GM04503 (cell line): ENCODE measurements at places on chromosomes 2 and 18.

GRCh38 chr2:190802626-190803209 lies 77.9 kb upstream of the GLS start:
- no peak for DNase-seq

- DNase-seq, result no peak
Observed at GRCh38 chr2:100589527-100589926, 26.7 kb downstream of the PDCL3 start.

DNA sequence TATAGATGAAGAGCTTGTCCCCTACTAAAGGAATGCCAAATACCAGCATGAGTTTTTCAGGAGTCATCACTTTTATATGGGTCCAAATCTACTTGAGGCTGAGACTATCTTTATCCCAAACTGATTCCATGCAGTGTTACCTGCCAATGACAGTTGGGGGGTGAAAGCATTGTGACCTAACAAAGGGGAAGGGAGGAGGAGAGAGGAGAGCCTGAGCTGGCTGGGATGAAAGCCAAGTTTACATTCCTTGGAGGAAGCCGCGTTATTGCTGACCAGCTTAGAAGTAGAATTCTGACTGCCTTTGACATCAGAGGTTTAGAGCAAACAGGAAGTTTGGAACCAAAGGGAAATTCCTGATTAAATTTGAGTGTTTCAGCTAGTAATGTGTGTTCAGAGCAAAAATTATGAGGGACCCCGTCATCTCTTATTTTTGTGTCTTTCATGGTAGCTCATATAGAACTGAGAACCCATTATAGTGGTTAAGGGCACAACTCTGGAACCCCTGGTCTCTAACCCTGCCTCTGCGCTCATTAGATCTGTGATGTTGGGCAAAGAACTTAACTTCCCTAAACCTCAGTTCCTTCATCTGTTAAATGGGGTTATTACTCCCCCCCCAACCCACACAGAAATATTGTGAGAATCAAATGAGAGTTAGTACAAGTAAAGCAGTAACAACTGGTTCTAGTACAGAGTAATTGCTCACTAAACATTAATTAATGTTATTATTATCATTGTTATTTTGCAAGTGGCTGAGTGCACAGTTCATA lies 199.3 kb upstream of the EPAS1 start:
- DNase-seq, result peak; percentile 94

GRCh38 chr18:64710105-64710861 lies 561.4 kb upstream of the LINC00305 start:
- DNase-seq, result no peak

GRCh38 chr2:13919981-13920382 lies 712.5 kb upstream of the LRATD1 start:
- DNase-seq, result peak; percentile 15

DNA sequence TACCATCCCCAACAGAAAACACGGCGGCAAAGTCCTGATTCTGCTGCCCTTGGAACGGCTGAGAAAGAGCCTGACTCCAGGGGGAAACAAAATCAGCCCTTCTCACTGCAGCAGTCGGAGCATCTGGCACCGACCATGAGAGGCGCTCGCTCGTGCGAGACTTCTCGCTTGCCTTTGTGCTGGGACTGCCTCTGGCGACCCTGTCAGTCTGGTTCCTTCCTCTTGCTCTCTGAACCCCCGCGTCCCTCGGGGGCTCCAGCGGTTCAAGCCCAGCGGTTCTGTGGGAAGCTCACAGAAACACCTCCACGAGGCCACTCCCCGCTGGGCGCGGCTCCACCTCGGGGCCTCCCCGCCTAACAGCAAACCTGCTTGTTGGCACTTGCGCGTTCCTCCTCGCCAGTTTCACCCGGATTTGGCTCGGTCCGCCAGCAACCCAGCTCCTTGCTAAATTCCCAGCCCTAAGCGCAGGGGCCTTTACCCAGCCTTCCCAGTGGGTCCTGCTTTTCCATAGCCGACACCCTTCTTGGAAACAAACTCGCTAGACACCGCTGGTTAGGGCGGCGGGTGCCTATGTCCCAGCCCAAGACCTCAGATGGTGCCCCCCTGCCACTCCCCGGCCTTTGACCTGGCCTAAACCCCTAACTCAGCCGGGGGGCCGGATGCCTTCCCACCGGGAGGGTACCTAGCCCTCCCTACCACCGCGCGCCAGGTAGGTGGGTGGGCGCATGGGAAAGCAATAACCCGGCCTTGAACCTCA lies 2.2 kb downstream of the RND3 start:
- no peak for DNase-seq

- no peak for DNase-seq
Observed at GRCh38 chr2:7594211-7594610, 677.0 kb downstream of the RNF144A start.

DNA sequence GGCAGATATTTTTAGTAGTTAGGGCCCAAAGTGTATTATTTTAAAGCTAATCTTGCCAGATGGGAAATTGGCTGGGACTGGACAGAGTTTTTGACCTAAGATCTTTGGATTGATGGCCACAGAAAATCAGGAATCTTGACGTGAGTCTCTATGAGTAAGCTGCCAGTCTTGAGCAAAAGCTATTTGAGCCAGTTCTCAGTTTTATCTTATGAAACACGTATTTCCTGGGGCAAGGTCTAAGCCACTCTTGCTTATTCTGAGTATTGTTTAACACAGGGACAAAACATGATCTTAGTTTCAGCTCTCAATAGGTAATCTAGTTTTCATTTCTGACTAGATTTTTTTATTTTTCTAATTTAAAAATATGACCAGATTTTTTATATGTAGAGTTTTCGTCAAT lies 329.4 kb downstream of the CNTNAP5 start:
- no peak for DNase-seq

GRCh38 chr2:235095569-235095968 lies 143.8 kb downstream of the SH3BP4 start:
- DNase-seq, result no peak

DNA sequence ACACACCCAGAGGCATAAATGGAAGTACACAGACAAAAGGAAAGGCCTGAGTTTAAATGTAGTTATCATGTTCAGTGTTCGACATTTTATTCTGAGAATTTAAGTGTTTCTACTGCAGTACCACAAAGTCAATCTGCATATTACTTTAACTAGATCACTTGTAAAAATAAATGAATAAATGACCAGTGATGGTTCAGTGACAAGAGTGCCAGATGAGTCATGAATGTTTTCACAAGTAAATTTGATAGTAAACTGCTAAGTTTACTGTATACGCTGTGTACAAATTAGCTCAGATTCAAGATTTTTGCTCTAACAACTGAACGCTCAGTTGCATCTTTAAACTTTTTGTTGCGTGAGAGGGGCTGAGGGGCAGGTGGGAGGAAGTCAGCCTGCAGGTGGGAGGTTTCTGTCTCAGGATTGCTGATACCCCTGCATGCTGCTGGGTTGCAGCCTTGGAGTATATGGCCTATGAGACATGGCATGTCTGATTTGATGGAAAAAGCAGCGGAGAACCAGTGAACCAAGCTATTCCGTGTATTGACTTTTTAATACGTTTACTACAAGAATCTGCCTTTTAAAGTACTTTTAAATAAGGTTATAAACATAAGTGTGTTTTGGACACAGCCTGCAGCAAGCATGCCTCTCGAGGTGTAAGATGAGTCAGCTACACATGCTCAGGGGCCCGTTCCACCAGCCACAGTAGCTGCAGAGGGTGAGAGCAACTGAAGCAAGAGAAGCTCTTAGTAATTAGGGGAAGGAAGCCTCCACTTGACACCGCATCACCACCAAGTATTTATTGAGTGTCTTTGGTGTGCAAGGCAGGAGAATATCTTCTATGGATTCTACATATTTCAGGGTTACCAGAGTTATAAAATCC lies 245.1 kb downstream of the NEDD4L start:
- no peak for DNase-seq

GRCh38 chr2:238864207-238865014 lies 16.5 kb downstream of the TWIST2 start:
- peak; percentile 98 for DNase-seq

DNA sequence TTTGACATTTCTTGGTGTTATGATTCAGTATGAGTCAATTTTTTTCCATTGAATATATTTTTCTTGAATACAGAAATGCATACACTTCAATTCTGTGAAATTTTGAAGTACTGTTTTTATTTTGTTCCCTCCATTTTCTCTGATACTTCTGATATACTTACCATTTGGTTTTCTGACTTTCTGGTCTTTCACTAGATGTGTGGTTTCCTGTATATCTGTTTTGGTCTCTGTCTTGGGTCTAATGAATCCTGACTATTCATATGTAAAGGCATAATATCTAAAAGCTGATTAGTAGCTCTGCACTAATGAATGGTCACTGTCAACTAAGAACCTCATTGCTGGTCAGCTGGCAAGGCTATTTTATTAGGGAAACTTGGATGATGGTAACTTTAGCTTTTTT lies 345.6 kb downstream of the GRB14 start:
- DNase-seq, result no peak

DNA sequence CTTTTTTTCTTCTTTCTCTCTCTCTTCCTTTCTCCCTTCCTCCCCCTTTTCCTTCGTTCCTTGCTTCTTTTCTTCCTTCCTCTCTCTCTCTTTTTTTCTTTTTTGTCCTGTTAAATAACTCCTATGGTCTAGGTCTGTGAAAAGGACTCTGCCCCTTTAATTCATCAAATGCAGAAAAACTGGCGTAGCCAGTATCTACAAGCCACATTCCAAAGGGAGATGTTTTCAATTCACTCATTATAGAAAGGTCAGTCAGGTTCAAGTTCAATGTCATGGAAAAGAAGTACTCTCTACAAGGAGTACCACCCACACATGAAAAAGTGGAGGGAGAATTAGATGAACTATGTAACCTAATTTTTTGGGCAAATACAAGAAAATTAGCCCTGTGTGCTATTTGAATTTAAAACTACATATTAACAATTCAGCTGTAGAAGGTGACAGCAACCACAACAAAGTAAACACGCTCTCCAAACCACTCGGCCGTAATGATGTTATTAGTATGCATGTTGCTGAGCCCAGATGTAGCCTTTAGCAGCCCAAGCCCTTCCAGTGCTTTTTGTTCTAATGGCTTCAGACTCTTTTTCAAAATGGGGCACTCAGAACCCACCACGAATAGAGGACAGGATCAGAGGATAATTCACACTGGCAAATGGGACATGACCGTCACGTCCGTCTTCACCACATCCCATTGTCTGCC lies 735.4 kb upstream of the FANCL start:
- DNase-seq, result no peak

GRCh38 chr2:241763551-241764274 lies 12.9 kb upstream of the GAL3ST2 start:
- no peak for DNase-seq

- DNase-seq, result no peak
Observed at GRCh38 chr2:105926960-105927678, 182.4 kb downstream of the NCK2 start.

GRCh38 chr2:11208083-11208482 lies 52.8 kb downstream of the SLC66A3 start:
- DNase-seq, result no peak

DNA sequence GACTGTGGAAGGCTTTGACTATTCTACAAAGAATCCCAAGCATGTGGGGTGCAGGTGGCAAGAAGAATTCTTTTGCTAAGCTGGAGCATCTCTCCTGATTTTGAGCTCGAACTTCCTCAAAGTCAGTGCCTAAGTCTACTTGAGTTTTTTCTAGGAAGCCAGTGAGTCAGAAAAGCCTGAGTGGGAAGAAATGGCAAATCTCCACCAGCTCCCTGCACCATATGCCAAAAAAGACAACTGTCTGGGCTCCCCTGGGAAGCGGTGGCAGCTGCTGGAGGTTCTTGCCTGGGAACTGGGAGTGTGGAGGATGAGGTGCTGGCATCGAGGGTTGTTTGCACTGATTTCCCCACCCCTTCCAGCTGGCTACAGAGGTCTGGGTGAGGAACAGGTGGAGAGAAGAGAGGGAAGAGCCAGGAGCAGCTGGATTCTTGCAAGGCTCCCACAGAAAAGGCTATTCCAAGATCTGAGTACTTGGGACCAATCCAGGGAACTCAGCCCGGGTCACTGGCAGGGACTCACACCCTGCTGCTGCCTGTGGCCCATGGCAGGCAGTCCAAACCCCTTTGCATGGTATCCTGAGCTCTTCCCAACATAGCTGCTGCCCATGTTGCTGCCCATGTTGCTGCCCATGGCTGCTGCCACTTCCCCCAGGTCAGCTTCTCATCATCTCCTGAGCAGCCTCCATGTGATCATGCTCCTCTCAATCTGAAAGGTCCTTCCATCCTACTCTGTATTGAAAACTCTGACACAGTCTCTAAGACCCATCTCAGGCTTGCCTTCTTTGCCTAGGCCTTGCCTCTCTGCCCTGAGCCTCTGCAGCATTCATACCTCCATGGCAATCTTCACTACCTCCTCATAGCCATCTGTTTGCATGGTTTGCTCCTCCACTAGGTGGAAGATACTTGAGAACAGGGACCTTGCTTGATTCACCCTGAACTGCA lies 128.3 kb upstream of the SPATS2L start:
- DNase-seq, result peak; percentile 17

GRCh38 chr2:238330391-238330790 lies 10.1 kb downstream of the TRAF3IP1 start:
- no peak for DNase-seq

- DNase-seq, result no peak
Observed at GRCh38 chr18:45627204-45627526, 11.9 kb downstream of the SLC14A2 start.

- DNase-seq, result no peak
Observed at GRCh38 chr2:232310121-232310520, 68.4 kb upstream of the ALPP start.

- no peak for DNase-seq
Observed at GRCh38 chr2:1503471-1504310, 90.4 kb downstream of the TPO start.

DNA sequence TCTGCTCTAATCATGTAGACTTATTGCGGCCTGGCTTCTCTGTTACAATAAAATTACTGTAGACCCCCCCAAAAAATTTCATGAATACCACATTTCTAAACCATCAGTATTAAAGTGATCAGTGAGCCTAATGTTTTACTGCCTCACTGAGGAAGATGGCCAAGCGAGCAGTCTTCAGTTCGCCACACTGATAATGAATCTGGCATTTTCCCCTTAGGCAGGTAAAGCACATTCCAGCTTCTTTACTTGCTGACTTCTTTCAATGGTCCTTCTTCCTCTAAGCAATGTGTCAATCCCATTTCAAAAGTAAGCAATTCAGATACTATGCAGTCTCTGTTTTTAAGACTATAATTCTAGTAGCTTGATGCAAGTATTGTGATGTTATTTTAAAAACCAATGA lies 137.6 kb downstream of the LAMA1 start:
- no peak for DNase-seq

DNA sequence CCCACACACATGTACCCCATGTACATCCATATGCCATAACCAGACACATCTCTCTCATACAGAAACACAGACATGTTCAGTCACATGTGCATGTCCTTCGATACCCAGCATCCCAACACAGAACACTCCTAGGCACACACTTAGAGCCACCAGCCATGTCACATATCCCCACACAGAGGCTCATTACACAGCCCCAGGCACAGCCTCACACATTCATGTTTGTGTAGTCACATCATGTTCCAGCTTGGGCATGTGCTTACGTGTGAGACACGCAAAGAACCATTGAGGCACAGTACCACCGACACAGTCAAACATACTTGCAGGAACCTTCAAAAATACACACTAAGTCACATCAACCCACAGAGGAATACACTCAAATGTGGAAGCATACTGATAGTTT lies 17.3 kb downstream of the FBXO41 start:
- no peak for DNase-seq
